NCI-H345 (cell line): ENCODE measurements at places on chromosomes 12 and 14.

DNA sequence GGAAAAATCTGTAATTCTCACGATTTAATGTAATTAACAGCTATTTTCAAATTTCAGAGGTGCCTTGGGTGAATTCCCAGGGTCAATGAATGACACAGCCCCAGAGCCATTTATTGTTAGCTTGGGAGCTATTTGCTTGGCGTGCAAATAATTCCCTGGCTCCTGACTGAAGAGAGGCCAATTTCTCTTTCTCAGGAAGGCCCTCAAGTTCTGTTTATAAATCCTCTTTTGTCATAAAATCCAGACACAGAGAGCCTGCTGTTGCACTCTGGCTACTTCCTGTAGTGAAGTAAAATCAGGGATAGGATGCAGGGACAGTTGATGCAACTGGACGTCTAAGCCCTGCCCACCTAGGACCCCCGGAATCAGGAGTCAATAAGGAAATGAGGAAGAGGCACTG, 154.3 kb downstream of the TMX1 start:
- DNase-seq, result no peak

GRCh38 chr12:11762723-11763326, 113.4 kb downstream of the ETV6 start:
- no peak for DNase-seq

- DNase-seq, result no peak
Measured at GRCh38 chr14:57869617-57870016, 3.7 kb upstream of the SLC35F4 start.

GRCh38 chr12:19121449-19122018, 8.0 kb upstream of the PLEKHA5 start:
- DNase-seq, result no peak

GRCh38 chr12:21725731-21726130, 48.8 kb downstream of the KCNJ8 start:
- DNase-seq, result no peak

DNA sequence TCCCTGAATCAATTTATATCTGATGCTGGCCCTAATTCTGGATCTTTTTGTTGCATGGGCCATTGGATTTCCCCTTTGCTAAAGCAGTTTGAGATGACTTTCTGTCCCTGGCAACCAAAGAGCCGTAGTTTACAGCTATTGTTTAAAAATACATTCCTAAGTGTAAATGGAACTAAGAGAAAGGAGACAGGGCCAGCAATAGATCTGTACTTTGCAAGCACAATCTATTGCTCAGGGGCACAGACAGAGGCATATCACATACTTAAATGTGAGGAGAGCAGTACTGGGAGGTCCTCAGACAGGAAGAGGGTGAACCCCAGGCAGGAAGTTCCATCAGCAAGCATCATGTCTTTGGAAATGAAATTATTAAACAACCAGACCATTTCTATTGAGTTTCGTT, 126.6 kb downstream of the ZFP36L1 start:
- no peak for DNase-seq

DNA sequence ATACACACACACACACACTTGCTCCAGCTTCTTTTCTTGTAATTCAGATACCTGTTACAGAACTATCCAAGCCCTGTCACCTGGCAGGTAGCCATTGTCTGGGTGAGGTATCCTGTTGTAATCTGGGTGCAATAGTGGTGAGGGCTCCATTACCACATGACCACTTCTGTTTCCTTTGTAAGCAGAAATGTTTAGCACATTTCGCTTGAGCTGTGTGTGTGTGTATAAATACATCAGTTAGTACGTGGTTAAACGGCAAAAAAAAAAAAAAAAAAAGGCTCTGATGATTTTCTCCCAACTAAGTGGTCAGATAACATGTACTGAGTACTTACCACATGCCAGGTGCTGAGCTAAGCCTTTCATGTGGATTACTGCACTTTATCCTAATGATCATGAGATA, 129.3 kb upstream of the SSTR1 start:
- peak; percentile 59 for DNase-seq

DNA sequence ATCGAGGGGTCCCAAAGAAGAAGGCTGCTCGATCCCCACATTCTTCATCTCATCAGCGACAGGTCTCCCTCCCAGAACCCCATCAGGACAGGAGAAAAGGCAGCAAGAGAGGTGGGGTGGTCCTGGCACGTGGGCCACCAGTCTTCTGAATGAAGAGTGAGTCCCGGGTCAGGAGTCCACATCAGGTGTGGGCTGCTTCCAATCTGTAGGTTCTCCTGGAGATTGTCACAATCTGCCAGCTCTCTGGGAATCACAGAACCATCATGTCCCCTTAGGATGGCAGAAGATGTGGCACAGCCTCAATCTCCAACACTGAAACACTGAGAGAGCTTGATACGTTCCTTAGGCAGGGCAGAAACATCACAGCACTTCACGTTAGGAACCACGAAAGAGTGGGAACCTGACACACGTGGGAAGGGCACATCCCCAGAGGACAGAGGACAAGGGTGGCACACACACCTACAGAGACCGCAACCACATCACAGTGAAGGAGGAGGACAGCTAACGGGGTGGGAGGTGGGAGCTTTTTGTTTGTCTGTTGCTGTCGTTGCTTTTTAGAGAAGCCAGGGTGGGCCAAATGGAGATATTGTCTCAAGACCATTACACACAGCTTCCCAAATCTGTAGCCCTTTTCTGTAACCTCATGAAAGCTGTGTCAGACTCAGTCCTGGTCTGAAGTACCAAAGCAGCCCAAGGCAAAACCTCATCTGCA, 284.5 kb downstream of the DPF3 start:
- DNase-seq, result no peak

GRCh38 chr14:100134586-100134985, 24.9 kb downstream of the DEGS2 start:
- no peak for DNase-seq

DNA sequence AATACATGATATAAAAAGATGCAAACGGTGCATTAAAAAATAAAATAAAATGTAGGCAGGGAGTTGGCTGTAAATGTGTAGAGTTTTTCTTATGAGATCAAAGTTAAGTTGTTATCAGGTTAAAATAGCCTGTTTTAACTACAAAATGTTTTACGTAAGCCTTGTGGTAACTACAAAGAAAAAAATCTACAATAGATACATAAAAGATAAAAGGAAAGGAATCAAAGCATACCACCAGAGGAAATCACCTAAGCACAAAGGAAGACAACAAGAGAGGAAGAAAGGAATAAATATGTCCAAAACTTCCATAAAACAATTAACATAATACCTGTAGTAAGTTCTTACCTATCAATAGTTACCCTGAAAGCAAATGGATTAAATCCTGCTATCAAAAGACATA, 12.2 kb downstream of the NELL2 start:
- DNase-seq, result no peak

- no peak for DNase-seq
Measured at GRCh38 chr12:47578836-47579235, 127.0 kb downstream of the RPAP3 start.

DNA sequence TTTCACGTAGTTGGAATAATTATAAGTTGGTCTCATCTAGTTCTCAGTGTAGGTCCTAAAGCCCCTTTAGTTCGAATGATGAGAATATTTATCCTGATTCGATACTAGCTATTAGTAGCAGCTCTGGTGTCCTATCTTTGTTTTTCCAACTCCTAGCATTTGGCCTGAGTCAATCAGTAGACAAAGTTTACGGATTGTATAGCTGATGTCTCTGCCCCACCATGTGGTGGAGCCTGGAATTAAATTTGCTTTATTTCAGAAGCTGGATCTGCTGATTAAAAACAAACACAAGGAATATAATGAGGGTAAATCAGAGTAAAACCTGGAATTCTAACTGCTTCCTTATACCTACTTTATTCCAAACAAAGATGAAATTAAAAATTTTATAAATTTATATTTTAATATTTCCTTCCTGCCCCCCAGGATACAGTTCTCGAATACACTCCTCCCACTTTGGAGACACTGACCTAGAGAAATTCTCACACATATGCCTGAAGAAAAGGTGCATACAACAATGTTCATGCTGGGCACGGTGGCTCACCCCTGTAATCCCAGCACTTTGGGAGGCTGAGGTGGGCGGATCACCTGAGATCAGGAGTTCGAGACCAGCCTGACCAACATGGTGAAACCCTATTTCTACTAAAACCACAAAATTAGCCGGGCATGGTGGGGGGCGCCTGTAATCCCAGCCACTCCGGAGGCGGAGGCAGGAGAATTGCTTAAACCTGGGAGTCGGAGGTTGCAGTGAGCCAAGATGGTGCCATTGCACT, 7.6 kb upstream of the BRMS1L start:
- DNase-seq, result peak; percentile 35

DNA sequence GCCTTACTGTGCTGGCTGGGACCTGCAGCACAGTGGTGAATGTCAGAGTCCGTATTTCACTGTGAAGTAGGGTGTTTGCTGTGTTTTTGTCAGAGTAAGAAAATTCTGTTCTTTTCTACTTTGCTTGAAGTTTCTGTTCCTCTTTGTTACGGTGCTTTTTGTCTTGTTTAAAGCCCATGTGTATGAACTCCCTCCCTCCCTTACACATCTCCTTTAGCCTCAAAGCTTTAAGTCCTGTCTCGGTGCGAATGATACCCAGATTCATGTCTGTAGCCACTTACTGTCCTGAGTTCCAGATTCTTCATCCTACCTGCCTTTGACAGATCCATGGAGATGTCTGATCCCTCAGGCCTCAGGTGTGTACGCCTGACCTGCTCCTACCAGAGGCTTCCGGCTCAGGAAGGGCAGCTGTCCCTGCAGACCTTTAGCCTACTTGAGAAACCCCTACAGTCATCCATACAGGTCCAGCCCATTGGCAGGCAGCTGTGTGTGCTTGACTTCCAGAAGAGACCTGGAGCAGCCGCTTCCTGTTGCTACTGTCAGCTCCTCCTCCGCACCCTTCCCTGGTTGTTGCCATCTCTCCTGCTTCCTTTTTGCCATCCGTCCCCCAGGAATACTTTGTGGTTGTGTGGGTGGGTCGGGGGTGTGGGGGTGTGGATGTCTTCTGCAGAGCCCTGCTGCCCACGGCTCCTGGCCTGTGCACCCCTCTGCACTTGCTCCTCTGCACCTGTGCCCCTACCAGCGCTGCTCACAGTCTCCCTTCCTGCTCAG, 72.9 kb downstream of the DDX51 start:
- DNase-seq, result no peak

GRCh38 chr12:57323416-57323815, 72.4 kb upstream of the STAC3 start:
- DNase-seq, result no peak

GRCh38 chr12:12975322-12976077, 23.5 kb upstream of the GPRC5D start:
- DNase-seq, result no peak

- no peak for DNase-seq
Measured at GRCh38 chr12:110756611-110757010, 13.9 kb upstream of the PPP1CC start.

- no peak for DNase-seq
Measured at GRCh38 chr12:115922952-115923564, 354.4 kb downstream of the MED13L start.

- DNase-seq, result no peak
Measured at GRCh38 chr12:87814625-87815024, 214.6 kb downstream of the C12orf50 start.

DNA sequence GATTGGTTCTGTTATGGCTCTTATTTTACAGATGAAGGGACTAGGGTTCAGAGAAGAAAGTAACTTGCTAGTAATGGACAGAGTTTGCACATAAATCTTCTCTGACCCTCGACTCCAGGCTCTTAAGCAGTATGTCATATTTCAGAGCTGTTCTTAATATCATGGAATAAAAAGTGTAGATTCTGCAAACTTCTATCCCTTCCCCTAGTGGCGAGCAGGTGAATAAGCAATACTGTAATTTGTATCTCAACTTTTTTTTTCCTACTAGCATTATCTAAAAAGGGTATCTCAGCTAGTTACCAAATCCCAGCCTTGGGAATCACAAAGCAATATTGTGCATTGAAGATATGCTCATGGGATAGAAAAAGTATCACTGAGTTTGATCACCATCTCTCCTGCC, 83.2 kb downstream of the ANO4 start:
- DNase-seq, result no peak

DNA sequence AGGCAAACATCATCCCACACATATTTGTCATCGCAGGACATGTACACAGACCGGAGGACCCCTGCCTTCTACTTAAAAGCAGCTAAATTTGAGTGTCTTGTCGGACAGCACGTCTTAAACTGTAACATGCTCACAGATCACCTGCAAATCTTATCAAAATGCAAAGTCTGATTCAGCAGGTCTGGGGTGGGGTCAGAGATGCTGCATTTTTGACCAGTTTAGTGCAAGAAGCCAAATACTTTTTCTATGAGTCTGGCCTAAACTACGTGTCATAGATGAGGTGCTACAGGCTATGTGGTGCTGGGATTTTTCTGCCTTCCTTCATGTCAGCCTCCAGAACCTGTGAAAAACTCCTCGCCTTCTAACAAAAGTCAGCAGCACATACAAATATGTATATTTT, 178.8 kb upstream of the LHX5 start:
- DNase-seq, result no peak

- no peak for DNase-seq
Measured at GRCh38 chr12:5388581-5389535, 43.0 kb upstream of the NTF3 start.

GRCh38 chr12:14893506-14894250, 8.0 kb upstream of the MGP start:
- no peak for DNase-seq

- no peak for DNase-seq
Measured at GRCh38 chr12:623172-623864, 39.9 kb downstream of the NINJ2 start.

GRCh38 chr14:19823178-19823577, 19.6 kb downstream of the OR4N2 start:
- DNase-seq, result no peak

GRCh38 chr12:50825372-50825838, 17.3 kb upstream of the TMPRSS12 start:
- DNase-seq, result no peak

DNA sequence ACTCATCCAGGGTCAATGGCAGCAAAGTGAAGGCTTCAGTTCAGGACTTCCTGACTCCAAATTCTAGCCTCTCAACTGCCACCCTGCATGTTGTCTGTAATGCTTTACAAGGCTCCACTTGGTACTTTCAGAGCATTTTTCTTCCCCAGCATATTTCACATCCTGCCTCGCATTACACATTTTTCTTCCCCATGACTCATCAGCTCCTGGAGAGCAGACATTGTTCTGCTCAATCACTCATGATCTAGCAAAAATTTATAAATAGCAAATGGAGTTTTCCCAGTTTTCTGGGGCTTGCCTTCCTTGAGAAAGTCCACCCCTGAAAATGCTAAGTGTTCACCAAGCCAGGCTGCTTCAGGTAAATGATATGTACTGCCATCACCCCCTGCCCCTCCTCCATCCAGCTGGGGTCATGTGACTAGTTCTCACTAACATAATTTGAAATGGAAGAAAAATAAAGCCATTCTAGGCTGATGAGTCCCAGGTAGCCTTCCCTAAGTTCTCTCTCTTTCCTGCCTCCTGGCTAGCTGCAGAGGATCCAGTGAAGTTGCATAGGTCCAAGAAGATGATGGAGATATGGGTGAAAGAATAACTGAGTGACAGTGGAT, 69.4 kb downstream of the ARMH4 start:
- DNase-seq, result no peak

DNA sequence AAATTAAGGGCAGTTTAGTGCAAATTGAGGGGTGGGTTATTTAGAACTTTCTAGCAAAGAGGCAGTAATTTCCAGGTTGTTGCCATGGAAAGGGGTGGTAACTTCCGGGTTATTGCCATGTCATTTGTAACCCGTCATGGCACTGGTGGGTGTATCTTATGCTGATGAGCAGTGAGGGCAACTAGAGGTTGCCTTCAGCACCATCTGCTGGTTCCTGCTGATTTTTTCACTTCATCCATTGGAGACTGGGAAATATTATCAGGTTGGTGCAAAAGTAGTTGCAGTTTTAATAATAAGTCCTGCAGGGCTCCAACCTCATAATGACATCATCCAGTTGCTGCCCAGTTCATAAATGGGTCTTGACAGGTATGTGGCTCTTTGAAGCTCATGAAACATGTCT, 24.4 kb upstream of the SERPINA4 start:
- no peak for DNase-seq
